ENCODE measurements at places on chromosomes 6 and 20.

- peak; percentile 38 for DNase-seq
These were observed 717 bp downstream of the CSNK2A1 start for GRCh38 chr20:542777-543368.

GRCh38 chr6:11296449-11297375 is 64.2 kb upstream of the NEDD9 start:
- no peak for DNase-seq

DNA sequence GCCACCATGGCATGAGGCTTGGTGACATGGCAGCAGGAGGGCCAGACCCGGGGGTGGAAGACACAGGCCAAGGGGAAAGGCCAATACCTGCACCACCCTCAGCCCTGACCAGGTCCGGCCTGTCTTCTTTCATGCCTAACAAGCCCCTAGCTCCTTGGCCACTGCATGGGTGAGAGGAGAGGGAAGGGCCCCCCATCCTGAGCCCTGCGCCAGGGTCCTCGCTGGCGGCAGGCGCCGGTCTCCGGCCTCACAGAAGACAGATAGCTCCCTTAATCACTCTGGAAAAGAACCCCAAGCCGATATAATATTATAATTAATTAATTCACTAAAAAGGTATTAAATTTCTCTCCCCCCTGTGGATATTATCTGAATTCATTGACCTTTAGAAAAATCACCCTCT is 41.4 kb downstream of the MDFI start:
- DNase-seq: no peak

- no peak for DNase-seq
These were observed 130.8 kb upstream of the PTPRT start for GRCh38 chr20:43320536-43320935.

All from stimulated activated CD4-positive, alpha-beta T cell treated with anti-CD3 and anti-CD28 coated beads, Interleukin-4, amount 100 ng/mL, for 1 hour (primary cell).